Astrocyte of the cerebellum (primary cell): ENCODE measurements at places on chromosomes 5 and 9.
A peak's percentile ranks its signal among the peaks of the same experiment; 100 is the strongest.

DNA sequence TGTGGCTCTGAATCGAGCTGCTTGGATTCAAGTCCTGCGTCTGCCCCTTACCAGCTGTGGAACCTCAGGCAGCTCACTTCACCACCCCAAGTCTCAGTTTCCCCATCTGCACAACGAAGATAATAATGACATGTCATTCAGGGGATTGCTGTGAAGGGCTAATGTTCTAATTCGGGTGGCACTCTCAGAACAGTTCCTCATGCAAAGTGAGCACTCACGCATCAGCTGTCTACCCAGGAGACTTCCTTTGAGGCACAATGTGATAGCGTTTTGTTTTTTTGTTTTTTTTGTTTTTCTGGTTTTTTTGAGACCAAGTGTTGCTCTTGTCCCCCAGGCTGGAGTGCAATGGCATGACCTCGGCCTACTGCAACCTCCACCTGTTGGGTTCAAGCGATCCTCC is 56.4 kb downstream of the NTNG2 start:
- no peak for DNase-seq

- peak; percentile 88 for DNase-seq
Observed at GRCh38 chr9:20980832-20981455, 50.5 kb downstream of the HACD4 start.

GRCh38 chr5:150612405-150612804 is 28.1 kb upstream of the SYNPO start:
- DNase-seq = no peak

- DNase-seq = no peak
Observed at GRCh38 chr5:54637654-54638053, 120.1 kb downstream of the SNX18 start.

DNA sequence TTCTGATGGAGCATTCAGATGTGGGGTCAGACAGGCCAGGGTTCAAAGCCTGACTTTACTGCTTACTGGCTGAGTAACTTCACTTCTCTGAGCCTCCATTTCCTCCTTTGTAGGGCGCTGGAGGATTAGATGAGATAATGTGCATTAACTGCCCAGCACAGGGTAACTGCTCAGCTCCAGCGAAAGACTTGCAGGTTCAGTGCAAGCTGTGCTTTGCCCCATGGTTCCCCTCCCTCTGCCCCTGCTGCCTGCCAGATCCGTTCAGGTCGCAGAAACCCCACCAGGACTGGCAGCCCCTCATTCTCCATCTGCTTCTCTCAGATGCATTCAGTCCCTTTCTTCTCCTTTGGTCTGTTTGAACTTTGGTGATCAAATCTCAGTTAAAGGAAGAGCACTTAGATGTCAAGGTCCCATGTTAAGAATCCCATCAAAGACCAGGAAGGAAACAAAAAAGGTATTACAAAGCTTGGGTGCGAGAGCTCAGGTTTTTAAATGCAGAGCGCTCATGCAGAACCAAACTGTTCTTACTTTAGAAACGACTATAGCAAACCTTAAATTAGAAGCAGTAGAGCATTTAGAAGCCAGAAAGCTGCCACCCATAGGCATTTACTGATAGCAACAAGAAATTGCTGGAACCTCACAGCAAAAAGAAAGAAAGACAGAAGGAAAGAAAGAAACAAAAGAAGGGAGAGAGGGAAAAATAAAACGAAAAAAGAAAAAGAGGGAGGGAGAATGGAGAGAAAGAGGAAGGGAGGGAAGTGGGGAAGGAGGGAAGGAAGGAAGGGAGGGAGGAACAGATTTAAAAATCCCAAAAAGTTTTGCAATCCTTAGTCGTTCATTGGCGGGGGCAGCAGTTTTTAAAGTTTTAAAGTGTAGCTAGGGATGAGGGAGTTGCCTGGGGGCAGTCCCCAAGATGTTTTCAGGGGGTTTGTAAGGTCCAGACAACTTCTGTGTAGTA is 23.5 kb downstream of the AFAP1L1 start:
- DNase-seq = no peak

GRCh38 chr5:55140908-55141665 is 18.9 kb upstream of the GPX8 start:
- no peak for DNase-seq

DNA sequence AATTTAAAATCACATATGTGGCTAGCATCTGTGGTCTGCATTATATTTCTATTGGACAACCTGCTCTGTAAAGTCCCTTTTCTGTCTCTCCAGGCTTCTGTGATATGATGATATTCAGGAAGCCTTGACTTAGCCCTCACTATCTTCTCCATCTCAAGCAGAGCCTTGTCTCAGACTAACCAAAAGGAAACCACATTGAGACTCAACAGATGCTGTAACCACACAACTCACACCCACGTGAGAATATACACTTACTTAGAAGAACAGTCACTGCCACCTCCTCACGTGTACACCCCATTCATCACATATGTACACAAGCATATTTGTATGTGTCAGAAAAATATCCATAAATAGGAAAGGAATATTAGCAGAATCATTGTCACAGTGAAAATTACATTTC is 33.6 kb downstream of the HTR4 start:
- no peak for DNase-seq

DNA sequence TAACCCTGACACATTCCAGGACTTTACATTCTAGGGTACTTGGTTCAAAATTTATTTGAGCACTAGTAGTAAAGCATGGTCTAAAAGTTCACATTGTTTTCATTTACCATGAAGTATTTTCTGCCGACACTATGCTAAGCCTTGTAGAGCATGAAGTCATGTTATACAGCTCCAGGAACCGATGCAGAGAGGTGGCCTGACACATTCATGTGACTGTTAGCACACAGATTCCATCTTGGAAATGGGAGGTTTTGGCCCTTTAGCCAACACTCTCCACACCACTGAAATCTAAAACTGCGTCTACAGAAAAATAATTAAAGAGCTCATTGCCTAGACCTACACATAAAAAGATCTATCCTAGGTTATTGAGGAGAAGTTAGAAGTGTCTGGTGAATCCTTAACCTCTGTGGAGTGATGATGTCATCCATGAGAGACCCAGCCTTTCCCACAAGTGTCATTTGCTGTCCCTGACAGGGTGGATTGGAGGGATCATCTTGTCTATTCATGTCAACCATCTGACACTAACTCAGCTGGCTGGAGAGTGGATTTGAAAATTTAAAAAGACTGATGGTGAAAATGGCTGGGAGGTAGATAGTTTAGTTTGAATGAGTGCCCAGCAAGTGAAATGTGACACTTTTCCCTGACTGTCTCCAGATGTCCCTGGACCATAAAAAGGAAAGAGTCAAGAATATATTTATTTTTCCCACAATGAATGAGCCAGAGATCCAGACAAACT is 1.3 kb downstream of the RANBP3L start:
- no peak for DNase-seq

GRCh38 chr5:141735823-141736222 is 53.8 kb upstream of the ARAP3 start:
- no peak for DNase-seq

DNA sequence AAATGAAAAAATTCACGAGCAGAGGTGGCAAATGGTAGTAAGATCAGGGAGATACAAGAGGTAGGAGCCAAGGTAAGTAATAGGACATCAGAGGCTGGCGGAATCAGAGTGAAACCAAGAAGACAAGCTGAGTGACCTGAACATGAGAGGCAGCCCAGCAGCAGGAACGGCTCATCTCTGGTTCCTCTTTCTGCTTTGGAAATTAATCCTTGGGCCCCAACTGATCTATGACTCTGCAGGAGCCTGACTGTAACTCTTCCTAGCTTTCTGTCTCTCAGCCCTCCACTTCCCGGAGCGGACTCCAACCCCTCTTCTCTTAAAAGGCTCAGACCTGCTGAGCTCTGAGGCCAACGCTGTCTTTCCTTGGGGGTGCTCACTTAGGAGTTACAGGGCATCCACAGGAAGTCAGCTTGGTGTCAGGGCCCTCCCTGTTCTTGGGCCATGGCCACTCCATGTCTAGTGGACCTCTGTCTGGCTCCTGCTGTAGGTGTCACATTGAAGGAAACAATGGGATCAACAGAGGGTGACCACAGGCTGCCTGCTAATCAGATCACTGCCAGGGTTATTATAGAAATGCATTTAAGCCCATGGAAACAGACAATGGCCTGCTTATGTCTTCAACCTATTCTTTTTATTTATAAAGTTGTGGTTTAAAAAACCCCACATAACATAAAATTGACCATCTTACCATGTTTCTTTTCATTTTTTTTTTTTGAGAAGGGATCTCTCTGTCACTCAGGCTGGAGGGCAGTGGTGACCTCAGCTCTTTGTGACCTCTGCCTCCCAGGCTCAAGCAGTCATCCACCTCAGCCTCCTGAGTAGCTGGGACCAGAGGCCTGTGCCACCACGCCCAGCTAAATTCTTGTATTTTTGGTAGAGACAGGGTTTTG is 22.5 kb upstream of the SHB start:
- no peak for DNase-seq

GRCh38 chr5:119131530-119132304 is 60.8 kb downstream of the DMXL1 start:
- no peak for DNase-seq
